Tibial nerve (tissue), 4 donors: ENCODE measurements at places on chromosomes 3 and 15. TPM values are rescaled to one million over a fixed set of nuclear protein-coding genes. Genes with fewer than 3 reads are reported as not detected.

TMC3 gene
- total RNA-seq = not detected

DNA sequence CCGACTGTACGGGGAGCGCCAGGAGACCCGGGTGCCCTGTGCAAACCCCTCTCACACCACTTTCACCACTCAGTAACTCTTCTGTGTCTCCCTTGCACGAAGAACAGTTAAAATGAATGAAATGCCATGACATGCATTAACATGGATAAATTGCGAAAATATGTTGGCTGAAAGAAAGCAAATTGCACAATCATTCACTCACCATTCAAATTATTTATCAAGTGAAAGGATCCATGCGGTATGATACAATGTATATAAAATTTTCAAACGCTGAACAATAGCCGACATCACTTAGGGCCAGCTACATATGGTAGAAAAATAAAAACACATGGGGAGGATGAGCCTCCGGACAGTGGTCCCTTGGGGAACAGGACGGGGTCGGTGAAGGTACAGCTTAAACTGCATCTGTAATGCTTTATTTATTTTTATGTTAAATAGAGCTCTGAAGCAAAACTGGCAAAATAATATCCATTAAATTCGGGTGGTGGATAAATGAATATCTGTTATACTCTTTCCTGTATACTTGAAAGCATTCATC lies 45.9 kb downstream of the SLC12A8 start:
- no peaks in the 10 kb centered on the region for H3K4me1 ChIP-seq
- H3K27me3 ChIP-seq = no peaks in the 10 kb centered on the region
- H3K27ac ChIP-seq = no peak overlapping the region
- no peaks in the 10 kb centered on the region for H3K36me3 ChIP-seq
- no peak overlapping the region for H3K4me3 ChIP-seq

DNA sequence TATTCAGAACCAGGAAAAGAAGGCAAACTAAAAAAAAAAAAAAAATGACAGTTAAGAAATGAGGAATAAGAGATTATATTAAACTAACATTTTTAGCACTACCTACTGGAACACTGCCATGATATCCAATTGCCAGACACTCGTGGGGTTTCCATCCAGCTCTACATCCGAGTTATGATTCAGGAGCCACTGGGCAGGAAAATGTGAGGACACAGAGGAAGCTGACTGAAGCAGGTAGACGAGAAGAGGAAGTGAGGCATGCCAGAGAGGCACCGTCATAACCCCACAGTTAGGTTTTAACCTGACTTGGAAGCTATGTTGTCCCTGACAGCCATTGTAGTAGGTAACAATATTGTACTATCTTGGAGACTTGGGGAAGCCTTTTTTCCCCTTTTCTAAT lies 495.0 kb downstream of the NLGN1 start:
- H3K36me3 ChIP-seq = no peaks in the 10 kb centered on the region
- H3K4me3 ChIP-seq = no peak overlapping the region
- no peak for DNase-seq
- peaks cover 11% of the 10 kb centered on the region for H3K4me1 ChIP-seq
- H3K27me3 ChIP-seq = no peaks in the 10 kb centered on the region
- no peak overlapping the region for H3K27ac ChIP-seq

DNA sequence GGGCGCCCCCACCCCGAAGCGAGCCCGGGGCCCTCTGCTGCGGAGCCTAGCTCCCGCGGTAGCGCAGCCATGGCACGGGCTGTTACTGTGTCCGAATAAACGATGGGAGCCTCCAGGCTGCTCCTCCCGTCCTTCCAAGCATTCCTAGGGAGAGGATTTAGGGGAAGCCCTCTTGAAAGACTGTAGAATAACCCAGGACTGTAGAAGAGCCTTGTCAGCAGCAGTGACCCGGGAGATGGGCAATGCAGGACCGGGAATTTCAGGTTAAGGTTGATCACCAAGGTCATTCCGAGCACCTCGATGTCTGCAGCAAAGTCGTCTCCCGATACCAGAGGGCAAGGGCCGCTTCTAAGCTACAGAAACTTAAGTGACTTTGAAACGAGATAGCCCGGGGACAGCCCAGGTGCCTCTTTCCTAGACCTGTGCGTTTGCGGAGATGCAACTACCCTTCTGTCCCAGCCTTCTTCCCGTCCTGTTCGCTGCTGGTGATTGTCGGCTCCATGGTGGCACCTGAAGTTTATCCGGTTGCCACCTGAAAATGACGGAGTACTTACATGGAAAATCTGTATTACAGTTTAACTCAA lies 753 bp upstream of the MYO5A start:
- no peaks in the 10 kb centered on the region for H3K4me1 ChIP-seq
- peak overlapping the region; percentile 77 for H3K27ac ChIP-seq
- no peaks in the 10 kb centered on the region for H3K27me3 ChIP-seq
- peak overlapping the region; percentile 65 for H3K4me3 ChIP-seq
- DNase-seq = no peak

- H3K27me3 ChIP-seq = no peaks in the 10 kb centered on the region
- H3K4me1 ChIP-seq = peaks cover 12% of the 10 kb centered on the region
- no peak overlapping the region for H3K27ac ChIP-seq
- DNase-seq = no peak
These were observed 26.7 kb downstream of the TMEM43 start for GRCh38 chr3:14151471-14152083.

GRCh38 chr3:49378249-49378895 lies 20.2 kb upstream of the GPX1 start:
- H3K27me3 ChIP-seq = no peaks in the 10 kb centered on the region
- H3K4me1 ChIP-seq = peaks cover 55% of the 10 kb centered on the region
- DNase-seq = peak; percentile 33
- no peak overlapping the region for H3K4me3 ChIP-seq
- H3K36me3 ChIP-seq = no peaks in the 10 kb centered on the region
- peak overlapping the region; percentile 57 for H3K27ac ChIP-seq

SYNPR gene
- not detected for total RNA-seq
